ENCODE measurements at places on chromosomes 1 and 21. TPM values are rescaled to one million over a fixed set of nuclear protein-coding genes. Genes with fewer than 3 reads are reported as not detected.

ZBTB8OS gene
- 20.9 TPM for total RNA-seq

SPATA45 gene
- total RNA-seq, result not detected

SELE gene
- 1.6 TPM for total RNA-seq

TMEM200B gene
- total RNA-seq, result 0.23 TPM

GRCh38 chr1:94504601-94505000 lies 37.0 kb downstream of the F3 start:
- DNase-seq, result no peak

- DNase-seq, result no peak
These were observed 256.8 kb downstream of the TOMM20 start for GRCh38 chr1:234871710-234872271.

ANKRD35 gene
- total RNA-seq, result 0.40 TPM

GRCh38 chr1:245045087-245045881 lies 109.5 kb upstream of the KIF26B start:
- peak; percentile 55 for DNase-seq

- peak; percentile 80 for DNase-seq
These were observed at the start of gene ZFP69 for GRCh38 chr1:40476924-40477677. Gene ZFP69, plus strand, starts transcription at chr1:40477290. Its CDS starts 2,072 bp downstream, at chr1:40479362.

DNA sequence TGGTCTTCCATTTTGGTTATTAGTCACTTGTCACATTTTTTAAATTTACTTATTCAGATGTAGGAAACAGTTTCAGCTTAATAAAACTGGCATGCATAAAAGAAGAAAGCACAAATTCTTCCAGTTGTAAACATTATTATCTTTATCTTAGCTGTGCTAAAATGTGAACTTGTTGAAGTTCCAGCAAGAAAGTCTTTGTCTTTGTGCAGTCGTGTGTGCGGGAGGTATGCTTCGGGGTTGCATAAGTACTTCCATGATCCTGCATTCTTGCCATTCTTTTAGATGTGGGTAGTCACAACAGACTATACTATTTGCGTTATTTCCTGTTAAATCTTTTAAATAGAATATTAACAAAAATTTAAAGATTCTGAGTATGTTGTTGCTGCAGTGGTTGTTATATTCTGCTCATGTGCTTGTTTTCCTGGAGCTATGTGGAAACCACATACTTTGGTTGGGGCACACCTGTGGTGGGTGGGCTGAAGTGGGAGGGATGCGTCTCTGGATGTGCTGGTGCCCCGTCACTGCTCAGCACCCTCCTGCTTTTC lies 49.9 kb downstream of the CBS start:
- no peak for DNase-seq

CFHR1 gene
- total RNA-seq, result not detected

DNA sequence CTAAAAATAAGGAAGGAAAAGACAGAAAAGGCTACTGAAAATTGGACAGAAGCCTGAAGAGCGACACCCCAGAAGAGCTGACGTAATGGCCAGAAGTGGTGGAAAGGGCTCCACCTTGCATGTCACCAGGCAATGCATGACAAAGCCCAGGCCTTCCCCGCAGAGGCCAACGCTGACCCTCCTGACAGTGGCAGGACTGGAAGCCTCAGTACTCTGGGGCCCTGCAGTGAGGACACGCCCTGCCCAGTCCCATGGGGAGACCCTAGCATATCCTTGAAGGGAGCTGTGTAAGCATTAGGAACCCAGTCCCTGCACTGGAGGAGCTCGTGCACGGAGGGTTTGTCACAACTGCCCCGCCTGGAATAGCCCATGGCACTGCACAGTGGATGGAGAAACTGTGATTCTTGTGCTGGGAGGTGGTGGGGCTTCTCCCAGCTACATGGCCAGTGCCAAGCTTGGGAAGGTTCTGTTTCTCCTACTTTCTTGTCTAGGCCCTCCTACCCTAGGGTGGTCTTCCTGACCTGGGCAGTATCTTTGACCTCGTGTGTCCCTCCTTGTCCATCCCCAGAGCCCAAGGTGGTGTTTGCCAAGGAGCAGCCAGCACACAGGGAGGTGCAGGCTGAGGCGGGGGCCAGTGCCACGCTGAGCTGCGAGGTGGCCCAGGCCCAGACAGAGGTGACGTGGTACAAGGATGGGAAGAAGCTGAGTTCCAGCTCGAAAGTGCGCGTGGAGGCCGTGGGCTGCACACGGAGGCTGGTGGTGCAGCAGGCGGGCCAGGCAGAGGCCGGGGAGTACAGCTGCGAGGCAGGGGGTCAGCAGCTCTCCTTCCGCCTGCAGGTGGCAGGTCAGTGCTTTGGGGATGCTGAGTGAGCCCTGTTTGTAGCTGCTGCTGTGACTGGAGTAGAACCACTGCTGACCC lies 60.4 kb downstream of the OBSCN start:
- DNase-seq, result no peak

GRCh38 chr1:8116894-8117264 lies 90.8 kb upstream of the ERRFI1 start:
- no peak for DNase-seq

DNA sequence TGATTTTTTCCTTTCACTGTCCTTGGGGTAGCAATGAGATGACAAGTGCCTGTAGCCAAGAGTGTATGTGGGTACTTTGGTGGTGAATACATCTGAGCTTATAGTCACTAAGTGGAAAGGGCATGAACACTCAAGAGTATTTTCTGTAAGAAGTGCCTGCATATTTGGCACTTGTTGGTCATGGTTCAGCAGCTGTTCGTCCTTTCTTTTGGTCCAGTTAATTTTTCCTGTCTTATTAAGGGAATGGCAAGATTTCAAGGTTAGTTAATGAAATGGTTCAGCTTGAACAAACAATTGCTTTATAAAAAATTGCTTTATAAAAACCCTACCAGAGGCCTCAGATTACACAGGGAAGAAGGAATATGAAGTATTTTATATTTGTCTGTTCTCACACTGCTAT lies 48.6 kb upstream of the GPR52 start:
- DNase-seq, result no peak

DNA sequence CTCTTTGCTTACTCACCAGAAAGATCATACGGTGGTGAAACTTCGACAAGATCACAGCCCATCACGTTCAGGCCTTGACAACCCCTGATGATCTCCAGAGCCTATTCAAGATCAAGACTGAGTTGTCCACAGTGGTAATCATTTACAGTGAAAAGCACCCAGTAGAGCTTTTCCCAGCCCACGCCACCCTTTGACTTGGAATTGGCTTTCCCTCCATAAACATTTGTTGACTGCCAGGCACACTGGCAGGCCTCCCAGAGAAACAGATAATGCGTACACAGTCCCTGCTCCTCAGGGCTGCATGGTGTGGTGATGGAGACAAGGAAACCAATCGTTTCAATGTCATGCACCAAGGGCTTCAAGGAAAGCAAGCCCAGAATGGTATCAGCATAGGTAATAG lies 10.1 kb downstream of the AGMAT start:
- DNase-seq, result no peak

- DNase-seq, result no peak
These were observed 165.3 kb upstream of the USP24 start for GRCh38 chr1:55380355-55380970.

DNA sequence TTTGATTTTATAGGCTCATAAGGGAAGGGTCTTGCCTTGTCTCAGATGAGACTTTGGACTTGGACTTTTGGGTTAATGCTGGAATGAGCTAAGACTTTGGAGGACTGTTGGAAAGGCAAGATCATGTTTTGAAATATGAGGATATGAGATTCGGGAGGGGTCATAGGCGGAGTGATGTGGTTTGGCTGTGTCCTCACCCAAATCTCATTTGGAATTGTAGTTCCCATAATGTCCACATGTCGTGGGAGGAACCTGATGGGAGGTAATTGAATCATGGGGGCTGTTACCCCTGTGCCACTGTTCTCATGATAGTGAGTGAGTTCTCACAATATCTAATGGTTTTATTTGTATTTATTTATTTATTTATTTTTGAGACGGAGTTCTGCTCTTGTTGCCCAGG lies 6.9 kb upstream of the CSDE1 start:
- no peak for DNase-seq

- peak; percentile 93 for DNase-seq
These were observed 71.6 kb downstream of the PLEKHA6 start for GRCh38 chr1:204288021-204288588.

DNA sequence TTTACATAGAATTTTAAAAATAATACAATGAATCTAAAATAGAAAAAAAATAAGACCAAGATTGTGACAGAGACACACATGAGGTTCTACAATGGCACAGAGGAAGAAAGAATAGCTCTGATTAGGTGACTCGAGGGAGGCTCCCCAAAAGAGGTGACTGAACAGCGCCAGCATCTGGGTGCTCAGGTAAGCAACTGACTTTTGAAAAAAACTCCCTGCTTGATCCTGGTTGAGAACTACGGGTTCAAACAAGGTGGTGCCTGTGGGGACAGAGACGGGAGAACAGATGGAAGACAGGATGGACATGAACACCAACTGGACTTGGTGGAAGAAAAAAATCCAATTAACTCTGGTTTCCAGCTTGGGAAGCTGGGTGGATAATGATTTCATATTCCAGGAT lies 22.5 kb downstream of the BATF3 start:
- DNase-seq, result no peak

ADAM30 gene
- total RNA-seq, result not detected

DNA sequence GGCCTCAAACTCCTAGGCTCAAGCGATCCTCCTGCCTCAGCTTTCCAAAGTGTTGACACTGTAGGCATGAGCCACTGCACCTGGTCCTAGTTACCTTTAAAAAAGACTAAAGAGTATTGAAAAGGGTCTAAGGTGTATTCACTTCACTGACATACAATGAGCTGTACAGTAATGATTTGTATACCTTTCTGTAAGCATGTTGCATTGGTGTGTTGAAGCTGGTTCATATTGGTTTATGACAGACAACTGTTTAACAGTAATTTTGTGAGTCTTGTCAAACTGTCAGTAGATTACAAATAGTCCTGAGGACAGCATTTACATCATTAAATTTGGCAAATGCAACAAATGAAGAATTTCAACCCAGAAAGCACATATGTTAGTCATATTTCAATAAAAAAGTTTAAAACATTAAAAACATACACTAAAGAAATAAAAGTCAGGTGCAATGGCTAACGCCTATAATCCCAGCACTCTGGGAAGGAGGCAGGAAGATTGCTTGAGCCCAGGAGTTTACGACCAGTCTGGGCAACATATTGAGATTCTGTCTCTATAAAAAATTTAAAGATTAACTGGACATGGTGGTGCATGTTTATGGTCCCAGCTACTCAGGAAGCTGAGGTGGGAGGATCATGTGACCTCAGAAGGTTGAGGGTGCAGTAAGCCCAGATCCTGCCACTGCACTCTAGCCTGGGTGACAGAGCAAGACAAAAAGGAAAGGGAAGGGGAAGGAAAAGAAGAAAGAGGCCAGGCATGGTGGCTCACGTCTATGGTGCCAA lies 88.3 kb upstream of the HP1BP3 start:
- DNase-seq, result no peak

RYR2 gene
- total RNA-seq, result 6.9 TPM

DNA sequence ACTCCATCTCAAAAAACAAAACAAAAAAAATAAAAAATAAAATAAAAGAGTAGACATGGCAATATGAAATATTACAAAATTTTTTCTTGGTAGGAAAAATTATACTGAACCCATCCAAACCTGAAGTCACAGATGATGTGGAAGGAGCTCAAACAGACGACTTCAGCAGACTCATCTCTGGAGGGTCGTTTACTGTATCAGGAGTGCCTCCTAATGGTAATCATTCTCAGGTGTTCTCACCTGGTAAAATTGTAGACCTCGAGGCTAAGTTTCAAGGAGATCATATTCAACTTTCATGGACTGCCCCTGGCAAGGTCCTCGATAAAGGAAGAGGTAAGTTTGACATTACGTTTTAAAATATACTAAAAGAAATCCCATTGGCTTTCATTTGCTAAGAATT lies 54.3 kb upstream of the SH3GLB1 start:
- DNase-seq, result no peak

GRCh38 chr1:25037174-25038074 lies 107.3 kb upstream of the RUNX3 start:
- peak; percentile 22 for DNase-seq

- DNase-seq, result no peak
These were observed 3.1 kb downstream of the NFASC start for GRCh38 chr1:204873714-204874113.

DNA sequence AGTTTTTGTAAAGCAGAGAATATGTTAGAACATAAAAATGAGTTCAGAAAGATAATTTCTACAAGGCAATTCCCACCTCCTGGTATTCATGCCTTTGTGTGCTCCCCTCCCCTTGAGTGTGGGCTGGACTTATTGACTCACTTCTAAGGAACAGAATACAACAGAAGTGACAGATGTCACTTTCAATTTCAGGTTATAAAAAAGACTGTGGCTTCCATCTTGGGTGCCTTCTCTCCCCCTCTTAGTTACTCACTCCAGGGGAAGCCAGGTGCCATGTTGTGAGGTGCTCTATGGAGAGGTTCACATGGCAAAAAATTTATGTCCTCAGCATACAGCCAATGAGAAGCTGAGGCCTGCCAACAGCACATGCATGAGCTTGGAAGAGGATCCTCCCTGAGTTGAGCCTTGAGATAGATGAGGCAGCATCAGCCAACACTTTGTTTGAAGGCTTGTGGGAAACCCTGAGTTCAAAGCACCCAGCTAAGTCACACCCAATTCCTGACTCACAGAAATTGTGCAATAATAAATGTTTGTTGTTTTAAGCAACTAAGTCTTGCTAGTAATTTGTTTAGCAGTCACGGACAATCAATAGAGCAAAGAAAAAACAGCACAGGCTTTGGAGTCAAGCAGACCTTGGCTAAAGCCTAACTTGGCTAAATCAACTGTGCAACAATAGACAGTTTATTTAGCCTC lies 73.5 kb upstream of the NGF start:
- no peak for DNase-seq

DNA sequence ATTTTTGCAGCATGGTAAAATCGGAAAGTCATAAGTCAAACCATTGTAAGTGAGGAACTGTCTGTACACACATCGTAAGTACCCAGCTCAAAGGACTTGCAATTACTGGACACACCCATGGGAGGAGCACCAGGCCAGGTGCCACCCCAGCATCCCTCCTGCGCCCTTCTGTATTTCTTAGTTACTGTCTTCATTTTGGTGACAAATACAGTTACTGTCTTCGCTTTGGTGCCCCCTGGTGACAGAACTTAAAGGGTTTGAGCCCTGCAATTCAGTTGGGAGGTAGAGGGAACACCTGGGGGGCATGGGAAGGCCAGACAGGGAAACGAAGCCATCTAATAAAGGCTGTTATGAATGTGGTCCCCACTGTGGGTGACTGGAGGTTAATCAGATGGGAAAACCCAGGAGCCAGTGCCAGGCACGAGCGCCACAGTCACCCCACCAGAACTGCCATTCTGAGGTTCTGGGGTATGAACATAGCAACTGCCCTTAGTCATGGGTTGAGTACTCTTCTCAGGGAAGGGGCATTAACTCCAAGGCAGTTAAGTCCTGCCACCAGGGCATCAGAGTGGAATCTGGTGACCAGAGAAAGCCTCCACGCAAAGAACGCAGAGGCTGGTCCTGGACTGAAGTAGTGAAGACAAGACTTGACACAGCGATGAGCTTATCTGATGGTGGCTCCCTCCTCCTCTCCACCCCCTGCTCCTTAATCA lies 612.9 kb downstream of the PTPRU start:
- DNase-seq, result no peak

KRTAP6-1 gene
- total RNA-seq, result not detected

OR2M3 gene
- total RNA-seq, result not detected

DNA sequence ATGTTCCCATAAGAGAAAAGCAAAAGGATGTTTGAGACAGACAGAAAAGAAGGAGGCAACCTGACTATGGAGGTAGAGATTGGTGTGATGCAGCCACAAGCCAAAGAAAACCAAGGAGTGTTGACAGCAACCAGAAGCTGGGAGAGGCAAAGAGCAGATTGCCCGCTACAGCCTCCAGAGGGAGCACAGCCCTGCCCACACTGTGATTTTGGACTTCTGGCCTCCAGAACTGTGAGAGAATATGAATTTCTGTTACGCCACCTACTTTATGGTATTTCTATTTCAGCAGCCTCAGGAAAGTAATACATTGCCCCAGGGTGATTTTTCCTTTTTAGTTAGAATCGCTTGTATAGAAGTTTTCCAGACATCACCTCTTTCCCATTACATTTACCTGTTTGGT lies 28.4 kb downstream of the SLAMF6 start:
- DNase-seq, result no peak

Data from pancreas (tissue), 10 donors.